ENCODE measurements at places on chromosomes 6 and 20.
A peak's percentile ranks its signal among the peaks of the same experiment; 100 is the strongest.

DNA sequence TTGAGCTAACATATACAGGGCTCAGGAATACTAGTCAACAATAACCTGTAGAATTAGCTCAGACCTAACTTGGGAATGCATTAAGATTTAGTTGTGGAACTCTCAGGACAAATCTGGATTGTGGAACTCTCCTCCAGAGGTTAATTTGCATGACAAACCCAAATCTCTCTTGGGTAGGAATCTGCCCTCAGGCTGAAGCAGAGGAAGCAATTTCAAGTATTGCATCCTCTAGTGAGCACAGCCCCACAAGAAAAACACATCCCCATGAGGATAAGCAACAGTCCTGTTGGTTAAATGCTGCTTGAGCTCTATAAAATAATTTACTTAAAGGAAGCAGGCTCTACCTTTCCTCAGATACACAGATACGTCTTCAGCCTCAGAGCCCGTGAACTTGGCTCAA, 170.9 kb upstream of the STXBP5 start:
- no peak for DNase-seq

DNA sequence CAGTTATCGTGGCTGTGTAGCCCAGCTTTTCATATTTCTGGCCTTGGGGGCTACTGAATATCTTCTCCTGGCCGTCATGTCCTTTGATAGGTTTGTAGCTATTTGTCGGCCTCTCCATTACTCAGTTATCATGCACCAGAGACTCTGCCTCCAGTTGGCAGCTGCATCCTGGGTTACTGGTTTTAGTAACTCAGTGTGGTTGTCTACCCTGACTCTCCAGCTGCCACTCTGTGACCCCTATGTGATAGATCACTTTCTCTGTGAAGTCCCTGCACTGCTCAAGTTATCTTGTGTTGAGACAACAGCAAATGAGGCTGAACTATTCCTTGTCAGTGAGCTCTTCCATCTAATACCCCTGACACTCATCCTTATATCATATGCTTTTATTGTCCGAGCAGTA, 475 bp downstream of the OR2B6 start:
- DNase-seq: no peak

GRCh38 chr20:34997131-34997561, 41.5 kb downstream of the MYH7B start:
- no peak for DNase-seq

DNA sequence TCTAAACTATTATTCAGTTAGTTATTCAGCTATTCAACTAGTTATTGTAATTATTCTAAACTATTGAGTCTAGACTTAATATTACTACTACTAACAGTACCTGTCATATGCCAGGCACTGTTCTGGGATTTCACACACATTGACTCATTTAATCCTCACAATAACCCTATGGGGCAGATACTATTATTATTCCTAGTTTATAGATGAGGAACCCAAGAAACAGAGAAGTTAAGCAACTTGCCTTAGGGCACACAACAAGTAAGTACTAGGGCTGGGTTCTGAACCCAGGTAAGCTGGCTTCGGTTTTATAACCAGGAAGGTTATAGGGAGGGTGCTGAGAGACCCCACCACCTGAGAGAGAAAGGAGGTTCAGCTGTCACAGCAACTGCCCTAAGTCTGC, 7.8 kb downstream of the TEAD3 start:
- no peak for DNase-seq

GRCh38 chr6:20402342-20403069, 827 bp downstream of the E2F3 start:
- no peak for DNase-seq

GRCh38 chr6:143112084-143112768, 51.5 kb downstream of the AIG1 start:
- no peak for DNase-seq

DNA sequence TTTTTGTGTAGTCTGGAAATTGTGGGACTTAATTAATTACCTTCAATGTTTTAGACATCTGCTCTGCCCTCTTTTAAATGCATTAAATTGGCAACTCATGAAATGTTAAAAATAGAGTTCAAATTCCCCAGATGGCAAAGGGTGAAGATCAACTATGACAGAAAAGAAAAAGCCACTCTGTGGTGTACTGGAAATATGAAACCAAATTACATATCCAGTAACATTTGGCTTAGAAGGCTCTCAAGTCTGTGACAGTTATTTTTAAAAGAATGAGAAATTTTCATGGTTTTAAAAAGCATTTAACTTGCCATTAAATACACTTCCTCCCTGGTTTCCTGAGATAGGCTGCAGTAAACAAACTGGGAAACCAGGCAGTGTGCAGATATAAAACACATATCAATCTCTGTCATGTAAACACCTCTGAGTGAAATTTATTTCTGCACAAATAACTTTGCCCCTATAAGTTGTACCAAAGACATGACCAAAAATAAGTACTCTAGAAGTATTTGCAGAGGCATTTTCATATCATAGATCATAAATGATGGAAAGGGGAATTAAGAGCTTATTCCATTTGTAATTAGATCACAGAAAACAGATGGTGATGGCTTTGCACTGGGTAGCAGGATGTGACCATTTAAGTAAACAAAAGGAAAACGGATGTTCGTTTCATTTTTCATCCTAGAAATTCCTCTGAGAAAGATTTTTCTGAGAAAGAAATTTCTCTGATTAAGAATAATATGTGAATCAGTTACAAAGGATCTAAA, 360.1 kb downstream of the SAMD5 start:
- no peak for DNase-seq

DNA sequence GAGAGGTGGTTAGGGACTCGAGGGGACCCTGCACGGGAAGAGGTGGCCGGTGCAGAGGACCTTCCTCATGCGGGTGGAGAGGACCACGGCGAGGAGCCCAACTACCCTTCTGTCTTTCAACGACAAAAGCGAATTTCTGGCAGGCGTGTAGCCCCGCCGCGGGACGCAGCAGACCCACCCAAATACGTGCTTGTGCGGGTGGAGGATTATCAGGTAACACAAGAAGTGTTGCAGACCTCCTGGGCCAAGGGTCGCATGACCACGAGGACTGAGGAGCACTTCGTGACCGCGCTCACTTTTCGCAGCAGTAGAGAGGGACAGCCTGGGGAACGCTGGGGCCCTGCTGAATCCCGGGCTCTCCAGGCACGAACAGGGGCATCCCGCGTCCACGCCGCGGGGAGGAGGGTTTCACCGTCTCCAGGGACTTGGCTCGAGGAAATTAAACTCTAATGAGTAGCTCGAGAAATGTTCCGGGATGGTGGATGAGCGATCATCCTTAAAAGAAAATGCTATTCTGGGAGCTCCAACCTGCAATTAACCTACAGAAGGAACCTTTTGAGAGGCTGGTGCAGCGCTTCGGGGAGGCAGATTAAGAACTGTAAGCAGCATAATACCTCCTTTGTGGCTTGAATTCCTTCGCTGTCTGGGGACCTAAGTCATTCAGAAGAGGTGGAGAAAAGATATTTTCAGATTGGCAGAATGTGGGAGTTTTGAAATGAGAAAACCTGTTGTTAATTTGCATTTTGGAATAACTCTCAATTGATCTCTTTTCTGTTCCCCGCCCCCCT, 804 bp downstream of the C6orf141 start:
- DNase-seq: no peak

DNA sequence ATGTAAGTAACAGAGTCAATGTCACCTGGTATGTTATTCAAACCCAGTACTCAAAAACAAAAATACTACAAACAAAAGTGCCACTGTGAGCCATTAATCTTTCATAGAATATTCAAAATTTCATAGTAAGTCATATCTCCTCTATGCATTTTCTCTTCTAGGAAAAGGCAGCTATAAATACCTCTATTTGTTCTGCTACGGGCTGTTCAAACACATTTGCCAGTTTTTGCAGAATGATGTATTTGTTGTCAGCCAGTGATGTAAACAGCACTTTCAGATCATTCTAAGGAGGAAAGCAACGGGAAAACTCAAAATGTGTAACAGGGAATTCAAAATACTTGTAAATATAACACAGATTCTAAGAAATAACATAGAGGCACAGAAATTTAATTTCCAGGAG, 388.2 kb downstream of the SYNE1 start:
- no peak for DNase-seq

DNA sequence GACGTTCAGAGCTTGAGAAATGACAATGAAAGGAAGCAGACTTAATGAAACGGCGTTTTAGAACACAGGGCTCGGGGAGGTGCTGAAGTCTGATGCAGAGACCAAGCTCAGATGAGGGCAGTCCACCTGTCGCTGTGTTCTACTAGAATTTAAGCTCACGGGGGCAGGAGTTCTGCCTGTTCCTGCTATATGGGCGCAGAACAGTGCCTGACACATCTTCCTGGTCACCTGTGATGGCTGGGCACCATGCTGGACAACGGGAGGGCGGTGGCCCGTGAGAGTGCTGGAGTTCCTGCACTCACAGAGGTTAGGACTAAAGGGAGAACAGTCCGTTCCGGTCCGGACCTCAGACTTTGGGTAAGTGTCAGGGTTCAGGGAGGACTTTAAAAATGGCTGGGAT, 130.6 kb downstream of the ERMARD start:
- DNase-seq: no peak

DNA sequence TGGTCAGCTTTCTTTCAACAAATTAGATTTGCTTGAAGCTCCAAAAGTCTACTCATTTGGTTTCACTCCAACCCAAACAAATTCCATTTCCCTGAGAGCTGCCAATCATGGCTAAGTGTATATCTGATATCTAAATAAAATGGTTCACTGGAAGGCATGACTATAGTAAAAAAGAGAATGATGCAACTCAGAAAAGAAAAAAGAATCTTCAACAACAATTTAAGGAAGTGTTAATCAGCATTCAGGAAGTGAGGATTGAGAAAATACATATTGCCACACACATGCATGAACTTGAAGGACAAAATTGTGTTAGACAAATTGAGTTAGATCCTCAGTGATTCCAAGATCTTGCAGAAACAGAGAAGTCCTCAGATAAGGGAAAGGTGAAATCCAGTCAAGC, 972.9 kb upstream of the FLRT3 start:
- no peak for DNase-seq

GRCh38 chr6:81401970-81402690, 350.4 kb downstream of the TENT5A start:
- no peak for DNase-seq

DNA sequence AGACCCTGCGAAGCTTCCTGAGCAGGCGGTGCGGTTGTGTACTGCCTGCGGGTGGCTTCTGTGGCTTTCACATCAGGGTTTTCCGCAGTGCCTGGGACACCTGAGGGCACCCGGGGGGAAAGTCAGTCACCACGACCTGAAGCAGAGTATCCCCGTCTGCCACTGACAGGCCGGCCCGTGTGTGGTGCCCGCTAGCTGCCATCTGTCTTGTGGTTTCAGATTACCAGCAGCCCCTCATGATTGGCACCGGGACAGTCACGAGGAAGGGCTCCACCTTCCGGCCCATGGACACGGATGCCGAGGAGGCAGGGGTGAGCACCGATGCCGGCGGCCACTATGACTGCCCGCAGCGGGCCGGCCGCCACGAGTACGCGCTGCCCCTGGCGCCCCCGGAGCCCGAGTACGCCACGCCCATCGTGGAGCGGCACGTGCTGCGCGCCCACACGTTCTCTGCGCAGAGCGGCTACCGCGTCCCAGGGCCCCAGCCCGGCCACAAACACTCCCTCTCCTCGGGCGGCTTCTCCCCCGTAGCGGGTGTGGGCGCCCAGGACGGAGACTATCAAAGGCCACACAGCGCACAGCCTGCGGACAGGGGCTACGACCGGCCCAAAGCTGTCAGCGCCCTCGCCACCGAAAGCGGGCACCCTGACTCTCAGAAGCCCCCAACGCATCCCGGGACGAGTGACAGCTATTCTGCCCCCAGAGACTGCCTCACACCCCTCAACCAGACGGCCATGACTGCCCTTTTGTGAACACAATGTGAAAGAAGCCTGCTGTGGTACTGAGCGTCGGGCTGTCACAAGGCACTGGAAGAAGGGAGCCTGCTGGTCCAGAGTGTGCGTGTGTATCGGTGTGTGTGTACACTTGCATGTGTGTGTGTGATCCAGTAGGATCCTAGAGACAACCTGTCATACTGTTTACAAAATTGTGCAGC, 54.4 kb downstream of the GOPC start:
- peak; percentile 46 for DNase-seq

- DNase-seq: no peak
Observed at GRCh38 chr6:137763436-137763835, 103.6 kb upstream of the TNFAIP3 start.

DNA sequence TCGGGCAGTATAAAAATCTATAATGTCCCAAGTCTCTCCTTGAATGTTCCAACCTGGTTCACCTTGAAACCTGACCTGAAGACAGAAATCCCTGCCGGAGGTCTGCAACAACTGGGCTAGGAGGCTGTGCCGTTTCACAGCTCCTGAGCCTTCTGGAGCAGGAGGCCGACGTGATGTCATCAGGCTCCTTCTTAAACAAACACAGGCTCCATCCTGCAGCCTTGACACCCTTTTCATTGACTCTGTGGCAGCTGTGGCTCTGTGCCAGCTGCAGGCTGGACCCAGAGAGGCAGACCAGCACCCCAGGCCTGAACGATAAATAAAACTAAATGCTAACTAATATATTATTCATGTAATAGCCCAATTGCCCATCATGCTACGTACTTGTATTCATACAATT, 483.9 kb downstream of the CD83 start:
- no peak for DNase-seq

GRCh38 chr6:69887714-69888345, 21.5 kb downstream of the COL19A1 start:
- no peak for DNase-seq

- no peak for DNase-seq
Observed at GRCh38 chr6:84853901-84854300, 89.5 kb upstream of the TBX18 start.

GRCh38 chr6:112281821-112282615, 27.7 kb upstream of the LAMA4 start:
- DNase-seq: no peak

DNA sequence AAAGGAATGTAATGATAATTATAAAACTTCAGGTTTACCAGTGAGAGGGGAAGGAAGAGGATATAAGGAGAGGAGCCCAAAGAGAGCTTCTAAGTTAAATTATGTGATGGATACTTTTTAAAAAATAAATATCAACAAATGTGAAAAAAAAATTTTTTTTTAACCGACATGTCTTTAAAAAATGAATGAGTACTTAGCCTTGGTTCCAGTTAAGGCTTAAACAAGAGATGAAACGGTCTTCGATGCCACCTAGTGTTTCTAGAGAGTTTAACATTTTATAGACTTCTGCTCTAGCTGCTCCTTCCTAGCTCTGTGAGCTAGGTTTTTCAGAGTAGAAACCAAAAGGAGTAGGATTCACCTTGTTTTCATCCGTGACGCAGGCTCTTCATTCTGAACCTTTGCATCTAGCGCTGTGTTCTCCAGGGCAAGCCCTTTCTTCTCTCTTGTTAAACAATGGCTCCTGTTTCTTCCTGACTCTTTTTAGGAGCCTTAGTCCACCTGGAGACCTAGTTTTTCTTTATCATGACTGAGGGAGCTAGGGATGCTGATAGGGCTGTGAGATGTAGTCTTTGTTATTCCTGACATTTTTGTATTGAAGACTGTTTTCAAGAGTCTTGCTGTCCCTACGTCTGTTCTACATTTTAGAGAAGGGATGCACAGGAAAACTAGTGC, 42.4 kb upstream of the GNRH2 start:
- no peak for DNase-seq
